ENCODE measurements at places on chromosomes 4 and X.

GRCh38 chr4:156999175-156999517 is 27.5 kb upstream of the PDGFC start:
- DNase-seq, result no peak

- DNase-seq, result no peak
Observed at GRCh38 chrX:19137067-19137466, 14.8 kb upstream of the ADGRG2 start.

DNA sequence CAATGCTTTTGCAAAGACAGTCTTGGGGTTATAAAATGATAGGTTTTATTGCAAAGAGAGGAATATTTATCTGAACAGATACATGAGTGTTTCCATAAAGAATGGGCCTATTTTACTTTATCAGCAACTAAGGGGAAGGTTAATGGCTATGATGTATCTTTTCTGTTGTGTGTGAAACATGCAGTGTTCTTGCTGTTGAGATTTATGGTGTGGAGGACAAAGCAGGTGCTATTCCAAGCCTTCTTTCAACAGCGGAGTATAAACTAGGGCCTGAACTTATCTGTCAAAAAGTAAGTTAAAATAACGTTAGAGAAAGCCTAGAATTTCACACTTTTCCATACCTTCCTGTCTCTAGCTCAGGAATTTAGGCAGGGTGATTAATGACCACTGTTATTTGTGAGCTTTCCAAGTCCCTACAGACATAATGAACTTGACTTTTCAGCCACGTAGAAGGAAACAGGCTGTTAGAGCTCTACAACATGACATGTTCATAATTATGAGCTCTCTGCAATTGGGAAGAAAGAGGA is 411.4 kb downstream of the IL1RAPL1 start:
- no peak for DNase-seq

DNA sequence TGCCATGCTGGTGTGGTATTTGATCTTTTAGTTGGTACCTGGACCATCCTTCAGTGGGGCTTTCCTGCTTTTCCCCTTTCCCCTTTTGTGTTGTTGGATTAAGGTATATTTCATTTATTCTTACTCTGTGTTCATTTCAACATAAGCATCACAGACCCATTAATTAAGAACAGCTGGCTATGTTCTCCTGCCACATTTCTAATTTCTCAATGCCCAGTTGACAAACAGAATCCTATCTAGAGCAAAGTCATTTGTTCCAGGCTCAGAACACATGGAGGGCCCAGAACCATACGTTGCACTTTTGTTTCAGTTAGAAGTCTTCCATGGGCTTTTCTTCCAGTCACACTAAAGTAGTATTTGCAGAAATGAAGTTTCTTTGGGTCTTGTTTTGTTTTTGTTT is 46.1 kb upstream of the EOLA2 start:
- DNase-seq, result no peak
